ENCODE measurements at places on chromosomes 3 and 15. TPM values are rescaled to one million over a fixed set of nuclear protein-coding genes. Genes with fewer than 3 reads are reported as not detected.

- no peak for DNase-seq
These were observed 256.9 kb downstream of the EPHA3 start for GRCh38 chr3:89364314-89364713.

- DNase-seq, result peak; percentile 65
These were observed 169.1 kb downstream of the VPS8 start for GRCh38 chr3:184981071-184981470.

FBN1 gene
- polyA plus RNA-seq, result 2.2 TPM

GOLGA6L7 gene
- not detected for polyA plus RNA-seq

- DNase-seq, result no peak
These were observed 34.9 kb upstream of the MAGI1 start for GRCh38 chr3:66073464-66074141.

SH2D7 gene
- 3.8 TPM for polyA plus RNA-seq

CLCN2 gene
- polyA plus RNA-seq, result 30.9 TPM

- DNase-seq, result no peak
These were observed 366.7 kb downstream of the ERC2 start for GRCh38 chr3:56101576-56101975.

DNA sequence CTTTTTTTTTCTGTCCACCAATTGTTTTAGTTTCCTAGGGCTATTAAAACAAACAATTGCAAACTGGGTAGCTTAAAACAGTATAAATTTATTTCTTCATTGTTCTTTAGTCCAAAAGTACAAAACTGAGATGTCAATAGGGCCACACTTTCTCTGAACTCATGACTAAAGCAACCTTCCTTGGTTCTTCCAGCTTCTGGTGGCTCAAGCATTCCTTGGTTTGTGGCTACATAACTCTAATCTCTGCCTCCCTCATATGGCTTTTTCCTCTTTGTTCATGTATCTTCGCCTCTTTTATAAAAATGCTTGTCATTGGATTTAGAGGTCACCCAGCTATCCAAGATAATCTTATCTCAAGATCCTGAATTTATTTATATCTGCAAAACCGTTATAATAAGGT, 914.5 kb upstream of the EPHA6 start:
- no peak for DNase-seq

- DNase-seq, result no peak
These were observed 40.0 kb upstream of the CMSS1 start for GRCh38 chr3:99777708-99778107.

C3orf22 gene
- polyA plus RNA-seq, result not detected

GRCh38 chr3:197540961-197541377, 14.8 kb downstream of the BDH1 start:
- DNase-seq, result peak; percentile 30

DNA sequence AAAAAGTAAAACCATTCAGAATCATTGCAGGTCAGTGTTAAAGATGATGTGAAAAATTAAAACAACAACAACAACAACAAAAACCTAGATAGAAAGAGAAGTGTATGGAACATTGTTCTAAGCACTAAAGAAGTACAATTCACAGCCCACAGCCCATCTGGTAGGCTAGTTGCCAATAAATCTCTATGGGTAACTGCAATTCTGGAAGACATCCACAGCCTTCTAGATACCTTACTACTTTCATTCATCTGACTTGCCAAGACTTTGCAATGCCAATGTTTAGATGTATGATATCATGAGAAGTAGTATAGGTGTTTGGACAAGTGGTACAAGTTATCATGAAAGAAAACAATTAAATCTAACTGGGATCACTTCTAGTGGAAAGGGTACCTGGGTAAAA, 198.6 kb downstream of the VGLL3 start:
- no peak for DNase-seq

DNA sequence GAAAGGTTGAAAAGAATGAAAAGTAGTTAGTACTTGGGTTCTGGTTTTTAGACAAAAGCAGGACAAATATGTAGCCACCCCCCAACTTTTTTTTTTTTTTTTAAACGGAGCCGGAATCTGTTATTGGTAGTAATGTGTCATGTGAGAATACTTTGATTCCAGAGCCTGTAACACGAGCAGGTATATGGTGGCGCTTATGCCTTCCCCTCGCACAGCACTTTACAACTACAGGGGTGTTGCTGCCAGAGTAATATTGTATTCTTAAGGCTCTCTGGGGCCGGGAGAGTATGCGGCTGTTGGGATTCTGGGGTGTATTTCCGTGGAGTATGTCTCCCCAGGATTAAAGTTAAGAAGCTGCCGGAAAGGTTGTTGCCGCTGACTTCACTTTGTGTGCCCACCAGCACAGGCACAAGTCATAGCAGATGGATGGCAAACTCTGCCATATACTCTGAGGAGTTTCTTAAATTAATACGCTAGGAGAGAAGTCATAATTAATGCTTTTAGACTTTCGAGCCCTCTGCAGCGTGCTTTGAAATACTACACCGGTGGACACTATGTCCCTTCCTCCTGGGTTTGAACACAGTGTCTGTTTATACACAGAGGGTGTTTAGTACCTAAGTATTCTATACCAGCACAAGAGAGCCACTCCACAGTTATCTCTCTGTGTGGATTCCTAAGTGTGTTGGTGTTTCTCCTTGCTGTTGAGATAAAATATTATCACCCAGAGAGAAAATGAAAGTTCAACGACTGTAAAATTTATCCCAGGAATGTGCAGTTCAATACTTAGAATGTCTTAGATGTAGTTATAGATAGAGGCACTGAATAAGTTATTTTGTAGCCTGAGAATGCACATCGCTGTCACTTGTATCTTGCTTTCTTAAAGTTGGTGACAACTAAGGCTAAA, 1.4 kb downstream of the MBNL1 start:
- peak; percentile 71 for DNase-seq

MKRN2 gene
- 16.0 TPM for polyA plus RNA-seq

GRCh38 chr3:30628205-30628900, 22.0 kb downstream of the TGFBR2 start:
- no peak for DNase-seq

DNA sequence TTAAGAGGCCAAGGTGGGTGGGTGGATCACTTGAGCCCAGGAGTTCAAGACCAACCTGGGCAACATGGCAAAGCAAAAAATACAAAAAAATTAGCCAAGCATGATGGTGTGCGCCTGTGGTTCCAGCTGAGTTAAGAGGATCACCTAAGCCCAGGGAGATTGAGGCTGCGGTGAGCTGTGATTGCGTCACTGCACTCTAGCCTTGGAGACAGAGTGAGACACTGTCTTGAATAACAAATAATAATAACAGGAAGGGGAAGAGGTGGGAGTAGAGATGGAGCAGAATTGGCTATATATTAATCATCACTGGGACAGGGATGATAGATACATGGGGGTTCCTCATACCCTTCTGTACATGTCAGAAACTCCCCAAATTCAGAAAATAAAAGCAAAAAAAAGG, 23.8 kb upstream of the NMB start:
- DNase-seq, result no peak

GRCh38 chr15:91694831-91695210, 158.7 kb upstream of the SLCO3A1 start:
- peak; percentile 88 for DNase-seq

DNA sequence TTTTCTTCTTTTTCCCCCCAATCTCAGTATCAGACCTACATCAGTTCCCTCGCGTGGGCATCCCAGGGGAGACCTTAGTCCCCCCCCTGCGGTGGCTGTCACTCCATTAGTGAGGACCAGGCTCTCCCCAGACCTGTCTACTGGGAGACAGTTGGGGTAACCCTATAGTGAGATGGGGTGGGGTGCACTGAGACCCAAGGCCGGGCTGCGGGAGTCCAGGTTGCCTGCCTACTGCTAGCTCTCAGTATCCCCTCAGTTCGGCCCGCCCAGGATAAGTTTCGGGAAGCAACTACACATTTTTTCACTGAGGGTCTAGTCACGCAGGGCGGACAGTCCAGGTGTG, 671 bp upstream of the DCUN1D1 start:
- DNase-seq, result no peak

VGLL3 gene
- 11.4 TPM for polyA plus RNA-seq

DNA sequence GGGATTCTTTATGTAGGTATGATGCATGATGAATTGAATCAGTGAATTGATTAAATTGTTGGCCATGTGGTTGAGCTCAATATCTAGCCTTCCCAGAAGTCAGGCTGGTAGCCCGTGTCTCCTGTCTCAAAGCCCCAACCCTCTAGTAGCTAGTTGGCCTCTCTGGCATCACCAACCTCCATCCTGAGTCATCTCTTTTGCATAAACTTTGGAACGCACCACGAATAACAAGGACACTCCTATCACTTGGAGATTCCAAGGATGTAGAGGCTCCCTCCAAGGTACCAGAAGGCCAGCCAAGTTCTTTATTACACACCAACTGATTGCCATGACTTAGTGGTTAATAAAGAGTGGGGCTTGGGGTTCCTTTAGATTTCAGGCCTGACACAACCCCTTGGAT, 148.4 kb downstream of the APBA2 start:
- no peak for DNase-seq
